ENCODE measurements at places on chromosomes 3 and 15. TPM values are rescaled to one million over a fixed set of nuclear protein-coding genes. Genes with fewer than 3 reads are reported as not detected.

Gene CCR9
- polyA plus RNA-seq: 0.55 TPM

Gene LARP6
- 3.6 TPM for polyA plus RNA-seq

Gene FAM81A
- polyA plus RNA-seq: under 0.01 TPM

Gene DUOXA2
- 117 TPM for polyA plus RNA-seq

Gene WDR73
- 18.7 TPM for polyA plus RNA-seq

Gene DNAJB8
- polyA plus RNA-seq: not detected

Gene NOX5
- polyA plus RNA-seq: not detected

Gene PLA2G4D
- polyA plus RNA-seq: not detected

Gene LINS1
- 13.7 TPM for polyA plus RNA-seq

DNA sequence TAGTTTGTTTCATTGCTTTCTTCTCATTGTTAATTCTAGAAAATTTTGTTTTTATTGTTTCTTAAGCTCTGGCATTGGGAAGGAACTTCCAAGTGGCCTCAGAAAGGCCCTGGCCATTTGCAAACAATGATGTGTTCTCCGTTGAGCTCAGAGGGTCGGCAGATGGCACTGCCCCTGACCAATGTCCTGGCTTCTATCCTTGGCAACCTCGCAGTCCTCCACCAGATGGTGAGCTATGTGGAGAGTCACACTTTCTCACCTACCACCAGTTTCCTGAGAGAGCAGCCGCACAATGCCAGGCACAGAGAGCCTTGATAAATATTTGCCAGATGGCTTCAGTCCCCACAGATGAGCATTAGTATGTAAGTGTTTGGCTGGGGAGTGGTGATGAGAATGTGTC is 343.7 kb downstream of the EPHB1 start:
- H3K4me1 ChIP-seq: no peaks in the 10 kb centered on the region
- H3K27ac ChIP-seq: no peak overlapping the region
- no peak overlapping the region for H3K4me3 ChIP-seq
- DNase-seq: no peak
- H3K27me3 ChIP-seq: no peaks in the 10 kb centered on the region

DNA sequence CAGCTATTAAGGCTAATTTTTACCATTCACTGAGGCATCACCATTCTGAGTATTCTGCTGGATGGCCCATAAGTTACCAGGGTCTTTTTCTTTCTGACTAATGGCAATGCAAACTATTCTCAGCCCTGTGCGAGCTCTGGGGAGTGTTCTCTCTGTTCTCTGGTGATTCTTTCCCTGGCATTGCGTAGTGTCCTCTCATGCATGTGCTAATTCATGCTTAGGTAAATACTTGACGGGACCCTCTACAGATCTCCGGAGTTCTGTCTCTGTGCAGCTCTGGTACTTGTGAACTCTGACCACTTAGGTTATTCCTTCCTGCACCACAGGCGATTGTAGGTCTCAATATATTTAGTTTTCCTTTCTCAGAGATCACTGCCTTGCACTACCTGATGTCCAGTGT is 34.8 kb downstream of the UBE2E1 start:
- no peaks in the 10 kb centered on the region for H3K27me3 ChIP-seq
- H3K4me3 ChIP-seq: no peak overlapping the region
- H3K36me3 ChIP-seq: no peaks in the 10 kb centered on the region

DNA sequence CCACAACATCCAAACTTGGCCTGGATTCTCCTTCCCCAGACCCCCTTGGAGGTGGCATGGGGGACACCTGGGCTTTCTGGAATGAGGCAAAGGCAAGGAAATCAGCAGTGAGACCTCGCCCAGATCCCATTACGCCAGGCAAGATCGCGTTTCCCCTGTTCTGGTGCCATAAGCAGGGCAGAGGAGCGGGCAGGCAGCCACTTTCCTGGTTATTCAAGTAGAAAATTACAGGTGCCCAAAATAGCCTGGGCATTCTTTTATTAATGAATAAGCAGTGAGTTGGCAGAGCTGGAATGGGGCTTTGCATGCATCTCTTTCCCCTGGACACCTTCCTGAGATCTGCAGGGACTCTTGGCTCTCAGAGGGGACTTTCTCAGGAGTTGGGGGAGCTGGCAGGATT is 31.5 kb upstream of the FAM107A start:
- no peaks in the 10 kb centered on the region for H3K4me1 ChIP-seq
- H3K36me3 ChIP-seq: no peaks in the 10 kb centered on the region
- no peak for DNase-seq
- no peak overlapping the region for H3K4me3 ChIP-seq

GRCh38 chr15:77481670-77482069 is 61.0 kb downstream of the HMG20A start:
- no peak for DNase-seq
- H3K4me3 ChIP-seq: no peak overlapping the region
- H3K4me1 ChIP-seq: peaks cover 44% of the 10 kb centered on the region
- H3K27me3 ChIP-seq: no peaks in the 10 kb centered on the region
- no peak overlapping the region for H3K27ac ChIP-seq
- peaks cover 64% of the 10 kb centered on the region for H3K36me3 ChIP-seq

DNA sequence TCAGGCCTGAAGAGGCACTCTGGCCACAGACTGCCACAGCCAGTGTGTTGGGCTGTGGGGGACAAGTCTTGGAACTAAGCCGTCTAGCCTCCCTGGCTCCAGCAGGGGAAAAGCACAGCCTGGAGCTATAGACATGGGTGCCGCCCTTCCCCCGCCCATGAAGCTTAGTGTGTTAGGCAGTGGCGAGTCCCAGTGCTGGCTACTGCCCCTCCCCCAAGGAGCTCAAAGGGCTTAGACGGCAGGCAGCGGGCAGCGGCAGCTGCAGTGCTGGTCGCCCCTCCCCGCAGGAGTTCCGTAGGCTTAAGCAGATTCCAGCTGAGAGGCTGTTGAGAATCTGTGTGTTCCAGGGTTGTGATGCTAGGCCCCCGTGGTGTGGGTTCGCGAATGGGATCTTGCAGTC is 135.8 kb upstream of the RORA start:
- H3K36me3 ChIP-seq: no peaks in the 10 kb centered on the region
- no peak overlapping the region for H3K27ac ChIP-seq
- H3K4me1 ChIP-seq: no peaks in the 10 kb centered on the region
- H3K4me3 ChIP-seq: no peak overlapping the region

DNA sequence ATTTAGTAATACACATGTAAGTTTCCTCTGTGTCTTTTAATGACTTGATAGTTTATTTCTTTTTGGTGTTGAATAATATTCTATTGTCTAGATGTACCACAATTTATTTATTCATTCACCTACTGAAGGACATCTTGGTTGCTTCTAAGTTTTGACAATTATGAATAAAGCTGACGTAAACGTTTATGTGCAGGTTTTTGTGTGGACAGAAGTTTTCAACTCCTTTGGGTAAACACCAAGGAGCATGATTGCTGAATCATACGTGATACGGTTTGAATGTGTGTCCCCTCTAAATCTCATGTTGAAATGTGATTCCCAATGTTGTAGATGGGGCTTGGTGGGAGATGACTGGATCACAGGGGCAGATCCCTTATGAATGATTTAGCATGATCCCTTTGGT is 21.5 kb downstream of the SPESP1 start:
- H3K4me3 ChIP-seq: no peak overlapping the region
- H3K27ac ChIP-seq: no peak overlapping the region
- DNase-seq: no peak

GRCh38 chr3:163196245-163196644 is 1699.6 kb downstream of the OTOL1 start:
- H3K4me1 ChIP-seq: no peaks in the 10 kb centered on the region
- no peak overlapping the region for H3K27ac ChIP-seq
- DNase-seq: no peak
- H3K36me3 ChIP-seq: no peaks in the 10 kb centered on the region
- no peaks in the 10 kb centered on the region for H3K27me3 ChIP-seq
- no peak overlapping the region for H3K4me3 ChIP-seq

- H3K4me1 ChIP-seq: no peaks in the 10 kb centered on the region
- H3K27ac ChIP-seq: no peak overlapping the region
- no peak for DNase-seq
Observed at GRCh38 chr3:68504201-68504600, 428.1 kb downstream of the TAFA4 start.

DNA sequence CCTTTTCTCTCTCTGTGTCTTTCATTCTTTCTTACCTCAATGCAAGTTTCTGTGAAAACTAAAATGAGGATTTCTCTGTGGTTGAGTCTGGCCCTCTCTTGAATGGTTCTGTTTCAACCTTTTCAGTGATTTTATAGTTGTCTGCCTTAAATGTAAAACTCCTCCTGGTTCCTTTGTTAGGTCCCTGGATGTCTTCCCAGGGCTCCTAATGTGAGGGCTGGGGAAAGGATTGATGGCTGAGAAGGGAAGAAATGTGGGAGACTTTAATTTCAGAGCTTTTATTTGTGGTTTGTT is 90.6 kb upstream of the GRM7 start:
- H3K4me3 ChIP-seq: no peak overlapping the region
- no peaks in the 10 kb centered on the region for H3K27me3 ChIP-seq

GRCh38 chr3:18189282-18190050 is 235.7 kb downstream of the SATB1 start:
- H3K27me3 ChIP-seq: no peaks in the 10 kb centered on the region
- H3K4me1 ChIP-seq: no peaks in the 10 kb centered on the region
- no peak overlapping the region for H3K27ac ChIP-seq
- DNase-seq: no peak
- H3K4me3 ChIP-seq: no peak overlapping the region

- no peaks in the 10 kb centered on the region for H3K27me3 ChIP-seq
- no peak for DNase-seq
- H3K4me1 ChIP-seq: no peaks in the 10 kb centered on the region
- H3K36me3 ChIP-seq: no peaks in the 10 kb centered on the region
- H3K27ac ChIP-seq: no peak overlapping the region
- no peak overlapping the region for H3K4me3 ChIP-seq
Observed at GRCh38 chr3:74663178-74663577, 48.7 kb upstream of the CNTN3 start.

- H3K27me3 ChIP-seq: no peaks in the 10 kb centered on the region
- no peak for DNase-seq
- H3K4me1 ChIP-seq: no peaks in the 10 kb centered on the region
- no peak overlapping the region for H3K27ac ChIP-seq
- H3K4me3 ChIP-seq: no peak overlapping the region
- no peaks in the 10 kb centered on the region for H3K36me3 ChIP-seq
Observed at GRCh38 chr3:193902607-193903511, 233.1 kb upstream of the HES1 start.

DNA sequence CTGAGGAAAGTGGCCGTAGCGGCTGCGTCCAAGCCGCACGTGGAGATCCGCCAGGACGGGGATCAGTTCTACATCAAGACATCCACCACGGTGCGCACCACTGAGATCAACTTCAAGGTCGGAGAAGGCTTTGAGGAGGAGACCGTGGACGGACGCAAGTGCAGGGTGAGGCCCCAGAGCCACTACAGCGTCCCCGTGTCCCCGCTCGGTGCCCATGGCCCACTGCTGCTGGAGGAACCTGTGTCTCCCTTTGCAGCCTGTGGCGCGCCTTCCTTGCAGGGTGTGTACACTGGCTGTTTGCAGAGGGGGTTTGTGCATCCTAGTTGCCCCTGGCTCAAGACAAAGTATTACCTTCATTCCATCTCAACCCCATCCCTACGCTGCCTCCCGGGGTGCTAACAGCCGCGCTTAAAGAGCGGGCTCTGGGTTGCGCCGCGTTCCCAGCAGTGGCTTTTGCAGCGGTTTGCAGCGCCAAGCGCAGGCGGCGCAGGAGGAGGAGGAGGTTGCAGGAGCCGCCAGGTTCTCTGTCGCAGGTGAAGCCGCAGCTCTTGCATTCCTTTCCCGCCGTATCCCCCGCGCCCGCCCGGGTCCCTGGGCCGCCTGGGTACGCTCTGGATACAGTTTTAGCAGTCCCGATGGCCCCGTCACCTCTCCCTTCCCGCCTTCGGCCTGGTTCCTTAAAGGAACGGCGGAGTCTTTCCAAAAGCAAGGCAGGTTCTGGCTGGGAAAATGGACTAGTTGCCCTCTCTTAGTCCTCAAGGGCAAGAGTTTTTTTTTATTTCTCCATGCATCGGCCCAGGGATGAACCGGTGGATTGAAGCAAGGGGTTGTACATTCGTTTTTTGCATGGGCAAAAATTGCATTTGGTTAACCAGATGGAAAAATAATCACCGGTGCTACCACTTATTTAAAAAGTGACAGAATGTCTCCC is 1.2 kb downstream of the CRABP1 start:
- H3K4me3 ChIP-seq: no peak overlapping the region
- DNase-seq: no peak
- H3K36me3 ChIP-seq: no peaks in the 10 kb centered on the region
- no peak overlapping the region for H3K27ac ChIP-seq

DNA sequence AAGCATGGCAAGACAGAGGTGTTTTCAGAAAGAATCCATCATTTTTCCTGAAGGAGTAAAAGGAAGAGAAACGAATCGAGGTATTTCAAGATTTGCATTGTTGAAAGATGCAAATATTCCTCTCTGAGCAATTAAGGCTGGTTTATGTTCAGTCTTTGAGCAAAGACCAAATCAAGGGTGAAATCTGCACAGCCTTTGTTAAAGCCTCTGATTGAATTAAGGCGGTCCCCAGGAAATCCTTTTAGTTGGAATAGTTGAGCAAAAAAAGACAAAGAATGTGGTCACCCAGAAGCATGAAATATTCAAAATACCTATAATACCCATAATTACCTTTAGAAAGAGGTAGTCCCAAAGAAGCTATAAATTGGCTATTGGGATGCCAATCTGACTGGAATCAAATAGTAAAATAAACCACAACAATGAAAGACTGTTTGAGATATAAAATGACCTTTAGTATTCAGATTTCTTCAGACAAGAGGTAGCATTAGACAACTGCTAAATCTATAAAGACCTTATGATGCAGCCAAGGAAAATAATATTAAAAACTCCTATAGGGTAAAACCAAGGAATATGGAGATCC is 1218.1 kb downstream of the ROBO2 start:
- H3K4me3 ChIP-seq: no peak overlapping the region
- H3K4me1 ChIP-seq: no peaks in the 10 kb centered on the region
- no peaks in the 10 kb centered on the region for H3K36me3 ChIP-seq
- no peak for DNase-seq
- no peaks in the 10 kb centered on the region for H3K27me3 ChIP-seq

GRCh38 chr3:147412917-147413685 is 3.9 kb downstream of the ZIC1 start:
- no peak for DNase-seq
- peaks cover 100% of the 10 kb centered on the region for H3K27me3 ChIP-seq
- H3K4me1 ChIP-seq: peaks cover 34% of the 10 kb centered on the region
- no peak overlapping the region for H3K4me3 ChIP-seq

- no peak for DNase-seq
- no peak overlapping the region for H3K4me3 ChIP-seq
- no peaks in the 10 kb centered on the region for H3K4me1 ChIP-seq
- H3K27ac ChIP-seq: no peak overlapping the region
Observed at GRCh38 chr15:65926899-65927298, 57.6 kb downstream of the RAB11A start.

DNA sequence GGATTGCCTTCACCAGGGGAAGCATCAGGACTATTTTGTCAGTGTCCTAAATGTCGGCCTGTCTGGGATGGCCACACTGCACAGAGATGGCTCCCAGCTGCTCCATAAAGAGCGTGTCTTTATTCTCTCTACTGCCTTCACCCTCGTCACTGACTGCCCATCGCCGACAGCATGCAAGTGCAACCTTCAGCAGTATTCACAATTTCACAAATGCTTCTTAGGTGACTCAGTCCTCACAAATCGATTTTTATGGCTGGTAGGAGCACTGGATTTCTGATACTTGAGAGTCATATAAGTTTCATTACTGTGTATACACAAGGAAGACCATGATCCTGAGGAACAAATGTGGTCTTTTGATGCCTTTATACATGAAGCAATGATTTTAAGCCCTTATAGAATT is 1.1 kb upstream of the SSUH2 start:
- no peak overlapping the region for H3K4me3 ChIP-seq
- H3K36me3 ChIP-seq: no peaks in the 10 kb centered on the region
- no peak for DNase-seq
- H3K27ac ChIP-seq: no peak overlapping the region
- H3K4me1 ChIP-seq: no peaks in the 10 kb centered on the region

- H3K27ac ChIP-seq: no peak overlapping the region
- H3K4me3 ChIP-seq: no peak overlapping the region
- no peaks in the 10 kb centered on the region for H3K4me1 ChIP-seq
- DNase-seq: no peak
- H3K27me3 ChIP-seq: no peaks in the 10 kb centered on the region
- no peaks in the 10 kb centered on the region for H3K36me3 ChIP-seq
Observed at GRCh38 chr3:137264071-137264820, 306.5 kb downstream of the IL20RB start.
